ENCODE measurements at places on chromosomes 6 and 20. TPM values are rescaled to one million over a fixed set of nuclear protein-coding genes. Genes with fewer than 3 reads are reported as not detected.

The PLA2G7 gene
- 2.7 TPM for total RNA-seq

The SDC4 gene
- total RNA-seq: 104 TPM

The KIF6 gene
- 0.46 TPM for total RNA-seq

- no peak for DNase-seq
Observed at GRCh38 chr20:18005990-18006364, 37.2 kb downstream of the MGME1 start.

DNA sequence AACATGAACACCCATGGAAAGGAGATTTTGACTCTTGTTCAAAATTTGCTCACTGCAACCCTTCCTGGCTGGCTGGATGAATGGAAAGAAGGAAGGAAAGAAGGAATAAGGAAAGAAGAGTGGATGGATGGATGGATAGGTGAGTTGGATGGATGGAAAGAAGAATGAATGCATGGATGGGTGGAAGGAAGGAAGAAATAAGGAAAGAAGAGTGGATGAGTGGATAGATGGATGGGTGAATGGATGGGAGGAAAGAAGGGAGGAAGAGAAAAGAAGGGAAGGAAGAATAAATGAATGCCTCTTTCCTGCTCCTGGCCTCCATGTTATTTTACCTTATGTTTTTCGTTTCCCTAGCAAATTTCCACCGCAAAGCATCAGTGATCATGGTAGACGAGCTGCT, 74.2 kb upstream of the RIN2 start:
- DNase-seq: no peak

DNA sequence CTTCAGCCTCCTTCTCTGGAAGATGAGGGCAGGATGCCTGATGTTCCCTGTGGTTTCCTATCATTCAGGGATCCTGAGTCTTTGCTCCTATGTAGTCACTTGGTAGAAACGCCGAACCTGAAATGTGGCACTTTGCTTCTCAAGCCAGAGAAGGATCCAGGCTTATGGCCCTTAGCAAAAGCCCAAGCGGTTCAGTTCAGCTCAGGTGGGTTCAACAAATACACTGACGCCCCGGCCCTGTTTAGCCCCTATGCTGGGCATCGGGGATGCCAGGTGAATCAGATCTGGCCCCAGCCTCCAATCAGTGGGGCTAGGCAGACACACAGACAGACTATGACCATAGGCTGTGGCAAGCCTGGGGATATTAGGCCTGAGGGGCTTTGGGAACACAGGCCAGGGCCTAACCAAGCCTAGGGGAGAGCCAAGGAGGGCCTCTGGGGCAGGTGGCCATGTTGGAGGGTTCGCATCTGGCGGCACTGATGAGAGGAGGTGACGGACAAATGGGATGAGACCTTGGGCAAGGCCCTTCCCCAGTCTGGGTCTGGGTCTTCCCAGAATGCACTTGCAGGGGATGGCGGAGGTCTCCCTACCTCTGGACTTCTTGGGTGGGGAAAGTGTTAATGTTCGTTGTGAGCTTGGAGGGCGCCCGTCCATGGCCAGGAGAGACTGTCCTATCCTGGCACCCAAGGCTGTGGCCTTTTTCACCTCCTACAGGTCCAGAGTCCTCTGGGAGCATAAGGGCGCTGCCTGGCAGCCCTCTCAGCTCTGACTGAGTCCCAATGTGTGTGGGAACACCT, 17.6 kb upstream of the SRC start:
- DNase-seq: peak; percentile 73

- no peak for DNase-seq
Observed at GRCh38 chr6:3721810-3722621, 29.5 kb downstream of the PXDC1 start.

DNA sequence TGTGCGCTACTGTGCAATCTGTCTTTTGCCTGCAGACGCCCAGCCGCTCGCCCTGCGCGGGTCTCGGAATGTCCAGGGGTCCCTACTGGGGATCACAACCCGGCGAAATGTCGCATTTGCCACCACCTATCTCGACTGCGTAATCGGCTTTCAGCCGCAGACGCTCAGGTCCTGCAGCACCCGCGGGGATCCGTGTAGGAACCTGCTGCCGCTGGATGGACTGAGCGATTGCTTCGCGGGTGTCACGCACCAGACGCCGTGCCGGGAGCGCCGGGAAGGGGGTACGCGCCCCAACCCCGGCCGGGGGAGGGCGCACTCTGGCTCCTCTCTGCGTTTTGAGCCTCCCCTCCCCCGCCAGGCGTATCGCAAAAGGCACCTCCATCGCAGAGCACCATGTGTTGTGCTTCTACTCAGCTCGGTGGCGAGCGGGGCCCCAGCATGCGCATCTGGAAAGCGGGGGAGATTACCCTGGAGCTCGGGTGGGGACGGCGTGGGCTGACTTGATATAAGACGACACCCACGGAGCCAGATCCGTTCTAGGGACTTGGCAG, 747 bp upstream of the PTPRA start:
- peak; percentile 87 for DNase-seq

DNA sequence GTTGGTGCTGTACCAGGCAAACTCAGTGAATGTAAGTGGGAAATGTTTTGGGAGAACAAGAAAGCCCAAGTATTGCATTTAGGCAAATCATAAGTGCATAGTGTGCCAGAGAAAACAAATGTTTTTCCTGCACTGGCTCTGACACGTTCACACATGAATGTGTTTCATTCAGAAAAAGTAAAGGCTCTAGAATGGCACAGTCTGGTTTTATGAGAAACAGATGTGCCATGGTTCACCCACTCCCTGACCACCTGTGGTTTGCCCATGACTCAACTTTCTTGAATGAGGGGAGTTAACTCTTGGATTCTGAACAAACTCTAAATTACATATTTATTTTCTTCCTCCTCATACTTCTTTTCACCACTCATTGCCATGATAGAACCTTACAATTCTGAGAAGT, 126.9 kb downstream of the KCNQ5 start:
- no peak for DNase-seq

DNA sequence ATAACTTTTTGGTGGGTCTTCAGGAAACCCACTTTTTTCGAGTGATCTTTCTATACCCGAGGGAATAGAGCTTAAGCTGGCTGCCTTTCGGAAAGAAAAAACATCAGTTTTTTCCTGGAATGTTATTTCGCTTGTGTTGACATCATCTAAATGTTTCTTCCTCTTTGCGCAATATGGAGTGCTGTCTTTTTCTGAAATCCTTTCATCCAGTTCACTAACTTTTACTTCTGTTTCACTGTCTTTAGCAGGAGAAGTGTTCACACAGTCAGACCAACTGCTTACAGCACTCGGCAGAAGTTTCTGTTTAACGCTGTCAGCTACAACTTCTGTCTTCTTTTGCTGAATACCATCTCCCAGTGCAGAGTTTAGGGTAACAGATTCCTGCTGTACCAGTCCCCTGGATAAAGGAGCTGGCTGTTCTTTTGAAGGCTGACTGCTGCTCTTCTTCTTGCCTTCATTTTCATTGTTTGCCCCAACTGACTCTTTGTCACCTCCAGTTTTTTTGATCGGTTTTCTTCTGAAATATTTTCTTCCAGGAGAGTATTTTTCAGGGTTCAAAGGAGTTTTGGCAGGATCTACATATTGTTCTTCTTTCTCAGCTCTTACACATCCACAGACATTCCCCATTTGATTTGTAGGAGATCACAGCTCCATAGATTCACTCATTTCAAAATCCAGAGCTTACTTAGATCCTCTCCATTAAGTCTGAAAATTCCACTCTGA, 50.0 kb upstream of the DST start:
- DNase-seq: no peak

All from posterior vena cava (tissue), 2 donors.